ENCODE measurements at places on chromosomes 2 and 18. TPM values are rescaled to one million over a fixed set of nuclear protein-coding genes. Genes with fewer than 3 reads are reported as not detected.

IL36RN gene
- polyA plus RNA-seq, result not detected

DNA sequence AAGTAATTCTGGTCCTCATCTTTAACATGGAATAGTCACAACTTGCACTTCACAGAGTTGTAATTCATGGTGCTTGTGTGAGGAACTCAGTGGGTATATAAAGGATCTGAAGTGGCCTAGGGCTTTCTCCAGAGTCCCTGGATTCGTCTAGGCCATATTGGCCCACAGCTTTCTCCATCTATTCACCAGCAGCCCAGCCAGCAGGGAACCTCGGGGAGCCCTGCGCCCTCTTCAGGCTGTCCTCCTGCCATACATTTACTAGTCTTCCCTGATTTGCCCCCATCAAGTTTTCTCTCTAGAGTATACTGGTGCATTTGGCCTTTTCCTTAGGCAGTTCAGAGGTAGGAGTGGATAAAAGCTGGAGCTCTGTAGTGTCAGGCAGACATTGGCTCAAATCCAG is 278.3 kb downstream of the MYCN start:
- DNase-seq, result no peak

REEP1 gene
- polyA plus RNA-seq, result 54.4 TPM

MALL gene
- polyA plus RNA-seq, result 8.4 TPM

DNA sequence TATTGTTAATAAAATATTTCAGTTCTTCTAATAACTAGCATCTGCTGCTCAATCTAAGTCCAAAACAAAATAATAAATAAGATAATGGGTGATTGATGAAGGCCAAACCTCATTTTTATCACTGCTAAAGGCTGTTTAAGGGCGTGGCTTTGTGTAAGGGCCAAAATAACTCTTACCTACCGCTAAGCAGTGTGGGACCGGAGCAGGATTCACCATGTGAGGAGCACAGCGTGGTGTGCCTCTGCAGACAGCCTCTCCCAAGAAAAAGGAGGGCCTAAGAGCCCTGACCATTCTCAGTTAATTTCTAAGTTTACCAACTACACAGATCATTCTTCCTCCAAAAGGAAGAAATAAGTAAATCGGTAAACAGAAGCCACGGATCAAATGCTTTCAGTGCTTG is 353.7 kb downstream of the ARL6IP6 start:
- DNase-seq, result no peak
